ELF-1 (cell line): ENCODE measurements at places on chromosomes 16 and 17.

DNA sequence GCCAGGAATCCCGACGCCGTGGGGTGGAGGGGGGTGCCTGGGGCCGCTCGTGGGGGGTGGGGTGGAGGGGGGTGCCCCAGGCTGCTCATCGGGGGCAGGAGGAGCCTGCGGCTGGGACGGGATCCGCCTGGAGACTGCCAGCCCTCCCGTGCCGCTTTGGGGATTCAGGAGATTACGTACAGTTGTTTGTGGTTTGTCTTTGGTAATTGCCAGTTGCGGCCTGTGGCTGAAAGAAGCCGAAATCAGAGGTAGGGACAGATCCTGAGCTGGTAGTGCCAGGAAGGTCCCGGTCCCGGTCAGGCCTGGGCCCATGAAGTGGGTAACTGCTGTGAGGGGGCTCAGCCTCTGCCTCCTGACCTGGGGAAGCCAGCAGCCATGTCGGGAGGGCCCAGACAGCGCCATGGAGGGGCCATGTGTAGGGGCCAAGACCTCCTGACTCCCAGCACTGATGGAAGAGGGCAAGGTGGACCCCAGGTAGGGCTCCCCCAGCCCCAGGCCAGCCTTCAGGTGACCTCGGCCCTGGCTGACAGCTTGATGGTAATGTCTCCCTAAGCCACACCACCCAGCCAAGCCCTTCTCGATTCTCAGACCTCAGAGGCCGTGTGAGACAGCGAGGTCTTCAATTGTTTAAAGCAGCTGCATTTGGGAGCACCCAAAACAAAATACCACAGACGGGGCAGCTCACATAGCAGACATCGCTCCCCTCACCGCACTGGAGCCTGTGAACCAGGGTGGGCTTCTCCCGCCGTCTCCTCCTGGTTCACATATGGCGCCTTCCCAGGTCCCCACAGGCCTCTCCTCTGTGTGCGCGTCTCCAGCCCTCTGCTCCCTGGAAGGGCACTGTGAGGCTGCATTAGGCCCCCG, 34.9 kb upstream of the SSTR5 start:
- no peak for DNase-seq

DNA sequence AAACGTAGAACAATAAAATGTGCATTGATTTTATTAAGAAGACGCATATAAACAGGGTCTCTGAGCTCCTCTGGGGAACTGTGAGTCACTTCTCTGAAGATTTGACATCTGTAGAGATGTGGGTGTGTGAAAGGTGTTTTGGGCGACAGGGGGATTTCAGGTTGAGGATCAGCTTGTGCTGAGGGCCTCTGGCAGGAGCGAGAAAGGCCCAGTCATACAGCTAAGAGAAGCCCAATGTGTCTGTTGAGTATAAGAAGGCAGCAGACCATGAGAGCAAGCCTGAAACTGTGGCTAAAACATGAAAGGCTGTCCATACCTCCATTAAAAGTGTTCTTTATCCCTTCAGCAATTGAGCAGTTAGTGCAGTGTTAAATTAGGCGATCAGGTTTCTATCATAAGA, 406.5 kb upstream of the MON1B start:
- no peak for DNase-seq

DNA sequence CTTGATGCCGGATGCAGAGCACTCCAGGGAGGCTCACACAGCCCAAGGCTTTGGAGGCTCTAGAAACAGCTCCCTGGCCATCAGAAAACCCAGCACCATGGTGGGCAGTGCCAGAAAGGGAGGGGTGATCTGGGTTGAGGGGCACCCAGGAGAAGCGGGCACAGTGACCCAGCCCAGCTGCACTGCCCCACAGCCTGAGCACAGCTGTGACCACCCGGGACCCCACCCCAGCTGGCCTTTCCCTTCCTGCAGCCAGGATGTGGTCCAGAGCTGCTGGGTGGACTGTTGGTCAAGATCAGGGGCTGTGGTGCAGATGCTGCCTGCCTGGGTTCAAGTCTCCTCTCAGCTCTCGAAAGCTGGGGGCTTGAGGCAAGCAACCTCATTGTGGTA, 223.1 kb downstream of the ZNF423 start:
- no peak for DNase-seq

GRCh38 chr16:73071131-73071940, 23.4 kb upstream of the ZFHX3 start:
- DNase-seq, result peak; percentile 86

- no peak for DNase-seq
These were observed 69.3 kb downstream of the WWP2 start for GRCh38 chr16:69831212-69832123.

GRCh38 chr17:79802736-79803420, 6.0 kb upstream of the CBX8 start:
- DNase-seq, result no peak

GRCh38 chr17:61249649-61250299, 149.9 kb upstream of the TBX2 start:
- DNase-seq, result no peak

GRCh38 chr17:557371-557770, 157.3 kb downstream of the VPS53 start:
- DNase-seq, result no peak
